ENCODE measurements at places on chromosomes 6 and 20. TPM values are rescaled to one million over a fixed set of nuclear protein-coding genes. Genes with fewer than 3 reads are reported as not detected.

Gene UNC5CL
- 2.1 TPM for total RNA-seq

DNA sequence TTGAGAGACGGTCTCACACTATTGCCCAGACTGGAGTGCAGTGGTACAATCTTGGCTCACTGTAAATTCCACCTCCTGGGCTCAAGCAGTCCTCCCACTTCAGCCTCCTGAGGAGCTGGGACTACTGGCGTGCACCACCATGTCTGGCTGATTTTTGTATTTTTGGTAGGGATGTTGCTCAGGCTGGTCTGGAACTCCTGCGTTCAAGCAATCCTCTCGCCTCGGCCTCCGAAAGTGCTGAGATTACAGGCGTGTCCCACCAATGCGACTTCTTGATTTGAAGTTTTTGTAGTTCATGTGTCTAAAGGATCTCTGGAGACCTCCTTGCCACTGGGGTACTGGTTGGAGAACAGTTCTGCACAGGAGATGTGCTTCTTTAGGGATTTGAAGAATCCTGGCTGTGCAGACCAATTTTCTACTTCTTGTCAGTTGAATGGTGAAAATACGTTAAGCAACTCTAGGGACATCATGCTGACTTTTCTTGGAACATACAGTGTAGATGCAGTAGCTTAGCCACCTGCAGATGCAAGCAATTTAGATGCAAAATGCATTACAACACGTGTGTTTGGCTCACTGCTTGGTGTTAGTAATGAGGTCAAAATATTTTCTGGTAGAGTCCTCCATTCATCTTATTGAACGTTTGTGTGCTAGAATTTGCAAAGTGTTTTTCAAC is 28.2 kb downstream of the SYTL3 start:
- no peaks in the 10 kb centered on the region for H3K27me3 ChIP-seq
- H3K36me3 ChIP-seq, result peaks cover 22% of the 10 kb centered on the region
- H3K4me3 ChIP-seq, result no peak overlapping the region
- H3K27ac ChIP-seq, result no peak overlapping the region

- H3K27ac ChIP-seq, result no peak overlapping the region
- peak; percentile 6 for DNase-seq
- no peaks in the 10 kb centered on the region for H3K36me3 ChIP-seq
- peaks cover 35% of the 10 kb centered on the region for H3K4me1 ChIP-seq
- no peak overlapping the region for H3K4me3 ChIP-seq
Observed at GRCh38 chr6:144657691-144658090, 372.6 kb downstream of the UTRN start.

Gene PTGIS
- not detected for total RNA-seq

GRCh38 chr6:95923518-95923917 is 92.3 kb upstream of the FUT9 start:
- no peak overlapping the region for H3K4me3 ChIP-seq
- no peaks in the 10 kb centered on the region for H3K4me1 ChIP-seq
- no peaks in the 10 kb centered on the region for H3K36me3 ChIP-seq
- no peaks in the 10 kb centered on the region for H3K27me3 ChIP-seq
- DNase-seq, result no peak

- H3K4me3 ChIP-seq, result no peak overlapping the region
- no peak overlapping the region for H3K27ac ChIP-seq
- H3K36me3 ChIP-seq, result no peaks in the 10 kb centered on the region
- H3K4me1 ChIP-seq, result peaks cover 3% of the 10 kb centered on the region
Observed at GRCh38 chr20:41247523-41248367, 69.8 kb downstream of the ZHX3 start.

GRCh38 chr6:168078175-168078942 is 653 bp downstream of the FRMD1 start:
- H3K4me3 ChIP-seq, result no peak overlapping the region
- no peaks in the 10 kb centered on the region for H3K36me3 ChIP-seq
- H3K27ac ChIP-seq, result no peak overlapping the region
- no peak for DNase-seq
- no peaks in the 10 kb centered on the region for H3K27me3 ChIP-seq

DNA sequence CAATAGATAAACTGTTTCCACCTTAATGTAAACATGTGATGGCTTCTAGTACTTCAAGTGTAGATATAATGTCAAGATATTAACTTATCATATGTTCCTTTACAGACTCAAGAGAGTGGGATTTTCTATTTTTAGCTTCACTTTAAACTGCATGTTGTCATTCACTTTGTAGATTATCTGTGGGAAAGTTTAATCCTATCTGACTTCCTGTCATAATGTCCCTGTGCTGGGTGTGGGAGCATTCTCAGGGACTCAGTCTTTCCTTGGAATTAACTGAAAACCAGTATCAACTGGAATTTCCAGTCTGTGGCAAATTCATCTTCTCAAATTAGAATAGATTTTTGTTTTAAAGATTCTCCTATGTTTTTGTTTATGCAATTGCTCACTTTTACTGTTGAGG is 226.1 kb upstream of the FERMT1 start:
- H3K4me1 ChIP-seq, result no peaks in the 10 kb centered on the region
- no peak overlapping the region for H3K27ac ChIP-seq
- H3K36me3 ChIP-seq, result no peaks in the 10 kb centered on the region
- no peaks in the 10 kb centered on the region for H3K27me3 ChIP-seq
- no peak overlapping the region for H3K4me3 ChIP-seq
- no peak for DNase-seq

GRCh38 chr6:33571637-33572316 is 8.3 kb downstream of the BAK1 start:
- no peak for DNase-seq
- peaks cover 29% of the 10 kb centered on the region for H3K36me3 ChIP-seq
- no peaks in the 10 kb centered on the region for H3K27me3 ChIP-seq

DNA sequence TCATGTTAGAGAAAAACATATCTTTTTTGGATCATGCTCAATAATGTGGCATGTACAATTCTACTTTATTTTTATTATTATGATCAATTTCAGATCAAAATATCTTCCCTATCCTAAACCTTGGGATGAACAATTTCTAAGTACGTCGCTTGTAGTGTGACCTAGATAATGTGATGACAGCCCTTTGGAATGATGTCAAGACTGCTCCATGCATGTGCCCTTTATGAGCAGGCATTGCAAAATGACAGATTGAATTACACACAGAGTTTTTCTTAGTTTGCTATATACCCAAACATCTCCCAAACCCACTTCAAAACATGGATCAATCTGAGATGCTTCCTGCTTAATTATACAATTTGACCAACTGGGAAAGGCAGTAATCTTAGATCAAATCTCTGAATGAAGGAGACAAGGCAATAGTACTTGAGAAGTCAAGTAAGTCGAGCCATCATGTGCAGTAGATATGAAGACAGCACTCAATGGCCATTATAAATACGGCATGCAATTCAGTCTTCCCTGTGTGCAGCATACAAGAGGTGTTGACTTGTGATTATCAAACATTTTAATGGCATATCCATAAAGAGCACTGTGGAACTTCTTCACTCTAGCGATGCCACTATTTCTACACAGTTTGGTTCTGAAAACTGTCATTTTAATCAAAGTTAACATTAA is 294.8 kb downstream of the RNF144B start:
- no peak for DNase-seq
- no peak overlapping the region for H3K27ac ChIP-seq
- H3K27me3 ChIP-seq, result no peaks in the 10 kb centered on the region
- no peaks in the 10 kb centered on the region for H3K36me3 ChIP-seq
- no peaks in the 10 kb centered on the region for H3K4me1 ChIP-seq

- H3K36me3 ChIP-seq, result no peaks in the 10 kb centered on the region
- H3K27ac ChIP-seq, result no peak overlapping the region
- no peak overlapping the region for H3K4me3 ChIP-seq
- H3K4me1 ChIP-seq, result no peaks in the 10 kb centered on the region
- no peak for DNase-seq
Observed at GRCh38 chr20:36217226-36217625, 19.1 kb upstream of the AAR2 start.

- no peaks in the 10 kb centered on the region for H3K36me3 ChIP-seq
- no peak overlapping the region for H3K27ac ChIP-seq
- H3K4me1 ChIP-seq, result no peaks in the 10 kb centered on the region
- H3K27me3 ChIP-seq, result no peaks in the 10 kb centered on the region
- DNase-seq, result no peak
- no peak overlapping the region for H3K4me3 ChIP-seq
Observed at GRCh38 chr6:3806169-3806922, 42.8 kb upstream of the FAM50B start.

Gene TBXT
- not detected for total RNA-seq

Gene COL12A1
- not detected for total RNA-seq

- peaks cover 19% of the 10 kb centered on the region for H3K4me1 ChIP-seq
- peak overlapping the region; percentile 85 for H3K27ac ChIP-seq
- peak overlapping the region; percentile 80 for H3K4me3 ChIP-seq
Observed at GRCh38 chr6:106098383-106099234, 12.5 kb downstream of the PRDM1 start.

GRCh38 chr20:49631061-49631716 is 63.3 kb upstream of the PTGIS start:
- peaks cover 3% of the 10 kb centered on the region for H3K4me1 ChIP-seq
- H3K36me3 ChIP-seq, result peaks cover 10% of the 10 kb centered on the region
- H3K27ac ChIP-seq, result no peak overlapping the region
- no peaks in the 10 kb centered on the region for H3K27me3 ChIP-seq
- no peak for DNase-seq
- H3K4me3 ChIP-seq, result no peak overlapping the region

Gene SLA2
- total RNA-seq, result 116 TPM

Gene DDRGK1
- total RNA-seq, result 52.6 TPM

- H3K36me3 ChIP-seq, result no peaks in the 10 kb centered on the region
- DNase-seq, result no peak
- H3K27me3 ChIP-seq, result peaks cover 5% of the 10 kb centered on the region
- no peak overlapping the region for H3K4me3 ChIP-seq
Observed at GRCh38 chr6:865846-866245, 172.9 kb upstream of the EXOC2 start.

Gene ADRM1
- total RNA-seq, result 81.4 TPM

- no peaks in the 10 kb centered on the region for H3K27me3 ChIP-seq
- H3K36me3 ChIP-seq, result no peaks in the 10 kb centered on the region
- H3K4me1 ChIP-seq, result no peaks in the 10 kb centered on the region
- H3K4me3 ChIP-seq, result no peak overlapping the region
- no peak overlapping the region for H3K27ac ChIP-seq
Observed at GRCh38 chr6:144939921-144940320, 654.8 kb downstream of the UTRN start.

Gene IL17F
- not detected for total RNA-seq

GRCh38 chr6:64477391-64477790 is 841.8 kb downstream of the PHF3 start:
- H3K4me1 ChIP-seq, result no peaks in the 10 kb centered on the region
- H3K36me3 ChIP-seq, result no peaks in the 10 kb centered on the region
- DNase-seq, result no peak
- no peaks in the 10 kb centered on the region for H3K27me3 ChIP-seq

Gene HUS1B
- 2.8 TPM for total RNA-seq

DNA sequence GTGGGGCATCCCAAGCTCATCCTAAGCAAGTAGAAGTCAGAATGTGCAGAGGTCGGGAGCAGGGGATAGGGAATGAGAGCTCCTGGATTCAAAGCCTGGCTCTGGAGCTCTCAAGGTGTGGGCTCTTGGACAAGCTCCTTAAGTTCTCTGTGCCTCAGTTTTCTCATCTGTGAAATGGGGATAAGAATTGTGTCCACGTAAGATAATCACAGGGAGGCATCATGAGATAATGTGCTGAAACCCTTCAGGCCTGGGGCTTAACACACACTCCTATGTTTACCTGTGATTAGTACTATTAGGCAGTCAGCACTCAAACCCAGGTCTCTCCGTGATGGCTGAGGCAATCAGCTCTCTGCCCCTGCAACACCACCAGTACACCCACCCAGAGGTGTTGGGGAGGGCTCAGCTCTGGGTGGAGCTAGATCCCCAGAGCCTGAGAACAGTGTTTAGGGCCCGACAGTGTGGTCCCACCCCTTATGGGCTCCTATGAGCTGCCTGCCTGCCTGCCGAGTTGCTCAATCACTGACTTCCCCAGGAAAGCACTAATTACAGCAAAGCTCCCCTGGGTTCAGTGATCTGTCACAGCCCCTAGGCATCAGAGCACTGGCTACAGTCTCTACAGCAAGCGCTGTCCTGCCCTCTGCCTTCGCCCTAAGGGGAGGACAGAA is 6.3 kb upstream of the SIRPA start:
- no peak overlapping the region for H3K27ac ChIP-seq
- no peaks in the 10 kb centered on the region for H3K4me1 ChIP-seq
- no peaks in the 10 kb centered on the region for H3K36me3 ChIP-seq
- no peak for DNase-seq
- no peaks in the 10 kb centered on the region for H3K27me3 ChIP-seq

Gene CNR1
- not detected for total RNA-seq

DNA sequence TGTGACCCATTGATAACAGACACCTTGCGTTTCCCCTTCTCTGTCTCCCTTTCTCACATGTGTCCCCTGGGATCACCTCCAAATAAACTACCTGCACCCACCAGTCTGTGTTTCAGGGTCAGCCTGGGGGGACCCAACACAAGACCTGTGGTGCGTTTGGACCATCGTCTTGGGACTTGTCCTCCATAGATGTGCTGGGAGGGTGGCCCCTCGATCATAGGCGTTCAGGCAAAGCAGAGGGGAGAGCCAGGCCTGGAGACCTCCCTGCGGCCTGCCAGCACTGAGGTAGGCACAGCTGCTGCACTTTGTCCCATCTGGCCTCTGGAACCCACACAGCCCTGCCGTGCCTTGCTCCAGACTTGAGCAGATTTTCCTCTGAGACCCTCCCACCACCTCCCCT is 18.1 kb downstream of the CST9 start:
- peaks cover 4% of the 10 kb centered on the region for H3K4me1 ChIP-seq
- no peaks in the 10 kb centered on the region for H3K36me3 ChIP-seq
- H3K27me3 ChIP-seq, result no peaks in the 10 kb centered on the region
- no peak for DNase-seq

DNA sequence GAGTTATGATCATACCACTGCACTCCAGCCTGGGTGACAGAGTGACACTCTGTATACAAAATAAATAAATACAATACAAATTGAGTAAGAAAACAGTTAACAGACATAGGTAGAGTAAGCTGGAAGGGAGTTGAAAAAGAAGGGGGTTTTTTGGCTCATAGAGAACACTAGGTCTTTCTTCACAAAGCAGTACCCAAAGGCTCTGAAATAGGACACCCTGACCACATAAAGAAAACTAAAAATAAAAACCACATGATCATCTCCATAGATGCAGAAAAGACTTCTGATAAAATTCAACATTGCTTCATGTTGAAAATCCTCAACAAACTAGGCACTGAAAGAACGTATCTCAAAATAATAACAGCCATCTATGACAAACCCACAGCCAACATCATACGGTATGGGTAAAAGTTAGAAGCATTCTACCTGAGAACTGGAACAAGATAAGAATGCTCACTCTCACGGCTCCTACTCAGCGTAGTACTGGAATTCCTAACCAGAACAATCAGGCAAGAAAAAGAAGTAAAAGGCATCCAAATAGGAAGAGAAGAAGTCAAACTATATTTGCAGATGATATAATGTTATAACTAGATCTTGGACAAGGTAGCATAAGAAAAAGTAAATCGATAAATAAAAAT is 48.6 kb downstream of the TOMM6 start:
- H3K36me3 ChIP-seq, result no peaks in the 10 kb centered on the region
- no peak overlapping the region for H3K27ac ChIP-seq
- DNase-seq, result no peak
- H3K4me3 ChIP-seq, result no peak overlapping the region

GRCh38 chr6:163974322-163974721 is 559.8 kb downstream of the QKI start:
- no peak overlapping the region for H3K4me3 ChIP-seq
- no peak overlapping the region for H3K27ac ChIP-seq
- H3K36me3 ChIP-seq, result no peaks in the 10 kb centered on the region
- no peaks in the 10 kb centered on the region for H3K27me3 ChIP-seq
- no peak for DNase-seq
- H3K4me1 ChIP-seq, result no peaks in the 10 kb centered on the region

Data from natural killer cell (primary cell).